Spinal cord (tissue), 10 donors: ENCODE measurements at places on chromosomes 4 and X.

DNA sequence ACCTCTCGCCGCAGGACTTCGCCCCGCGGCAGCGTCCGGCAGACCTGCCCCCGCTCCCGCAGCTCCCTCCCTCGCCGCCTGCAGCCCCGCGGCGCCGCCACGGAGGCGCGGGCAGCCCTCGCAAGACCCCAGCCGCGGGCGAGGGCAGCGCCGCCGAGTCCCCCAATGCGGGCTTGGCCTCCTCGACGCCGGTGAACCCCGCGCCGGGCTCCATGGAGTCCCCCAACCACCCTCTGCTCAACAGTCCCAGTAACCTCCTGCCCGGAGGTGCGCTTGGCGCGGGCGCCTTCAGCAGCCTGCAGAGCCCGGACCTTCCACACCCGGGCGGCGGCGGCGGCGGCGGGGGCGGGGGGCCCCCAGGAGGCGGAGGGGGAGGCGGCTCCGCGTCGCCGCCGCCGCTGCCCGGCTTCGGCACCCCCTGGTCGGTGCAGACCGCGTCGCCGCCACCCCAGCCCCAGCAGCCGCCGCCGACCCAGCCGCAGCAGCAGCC is 1.2 kb downstream of the CPEB2 start:
- no peak for DNase-seq

- peak; percentile 58 for DNase-seq
These were observed 768 bp downstream of the MID2 start for GRCh38 chrX:107826238-107827029.

- no peak for DNase-seq
These were observed 18.8 kb downstream of the PPP4R3C start for GRCh38 chrX:27444093-27444908.

DNA sequence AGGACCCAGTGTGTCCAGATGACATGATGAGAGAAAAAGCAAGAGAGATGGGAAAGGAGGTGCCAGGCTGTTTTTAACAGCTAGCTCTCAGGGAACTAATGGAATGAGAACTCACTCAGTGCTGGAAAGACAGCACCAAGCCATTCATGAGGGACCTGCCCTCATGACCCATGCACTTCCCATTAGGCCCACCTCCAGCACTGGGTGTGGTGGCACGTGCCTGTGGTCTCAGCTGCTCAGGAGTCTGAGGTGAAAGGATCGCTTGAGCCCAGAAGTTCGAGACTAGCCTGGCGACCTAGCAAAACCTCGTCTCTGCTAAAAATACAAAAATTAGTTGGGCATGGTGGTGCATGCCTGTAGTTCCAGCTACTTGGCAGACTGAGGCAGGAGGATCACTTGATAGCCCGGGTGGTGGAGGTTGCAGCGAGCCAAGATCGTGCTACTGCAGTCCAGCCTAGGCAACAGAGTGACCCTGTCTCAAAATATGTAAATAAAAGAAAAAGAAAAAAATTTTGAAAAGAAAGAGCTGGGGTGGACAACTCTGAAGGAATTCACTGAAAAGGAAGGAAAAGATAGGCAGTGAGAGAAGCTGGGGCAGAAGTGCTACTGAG is 50.9 kb downstream of the FAM193A start:
- no peak for DNase-seq

- DNase-seq, result no peak
These were observed 81.0 kb downstream of the EPHA5 start for GRCh38 chr4:65589331-65589730.
